Left lobe of liver (tissue), 2 donors: ENCODE measurements at places on chromosomes 1 and 21.

DNA sequence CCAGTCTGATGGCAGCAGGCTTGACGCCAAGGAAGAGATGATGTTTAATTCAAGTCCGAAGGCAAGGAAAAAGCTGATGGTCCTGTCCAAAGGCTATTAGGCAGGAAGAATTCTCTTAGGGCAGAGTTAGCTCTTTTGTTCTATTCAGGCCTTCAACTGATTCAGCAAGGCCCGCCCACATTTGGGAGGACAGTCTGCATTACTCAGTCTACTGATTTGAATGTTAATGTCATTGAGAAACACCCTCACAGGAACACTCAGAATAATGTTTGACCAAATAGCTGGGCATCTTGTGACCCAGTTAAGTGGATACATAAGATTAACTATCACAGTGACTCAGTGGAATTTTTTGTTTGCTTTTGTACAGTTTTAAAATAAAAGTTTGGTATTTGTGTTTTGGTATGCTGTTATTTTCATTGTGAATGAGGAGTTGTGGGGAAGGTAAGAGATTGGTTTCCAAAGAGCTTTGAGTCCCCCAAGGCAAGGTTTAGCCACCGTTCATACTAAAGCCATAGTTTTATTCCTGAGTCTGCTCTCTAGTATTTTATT lies 1.7 kb upstream of the ZNF691 start:
- DNase-seq, result no peak

DNA sequence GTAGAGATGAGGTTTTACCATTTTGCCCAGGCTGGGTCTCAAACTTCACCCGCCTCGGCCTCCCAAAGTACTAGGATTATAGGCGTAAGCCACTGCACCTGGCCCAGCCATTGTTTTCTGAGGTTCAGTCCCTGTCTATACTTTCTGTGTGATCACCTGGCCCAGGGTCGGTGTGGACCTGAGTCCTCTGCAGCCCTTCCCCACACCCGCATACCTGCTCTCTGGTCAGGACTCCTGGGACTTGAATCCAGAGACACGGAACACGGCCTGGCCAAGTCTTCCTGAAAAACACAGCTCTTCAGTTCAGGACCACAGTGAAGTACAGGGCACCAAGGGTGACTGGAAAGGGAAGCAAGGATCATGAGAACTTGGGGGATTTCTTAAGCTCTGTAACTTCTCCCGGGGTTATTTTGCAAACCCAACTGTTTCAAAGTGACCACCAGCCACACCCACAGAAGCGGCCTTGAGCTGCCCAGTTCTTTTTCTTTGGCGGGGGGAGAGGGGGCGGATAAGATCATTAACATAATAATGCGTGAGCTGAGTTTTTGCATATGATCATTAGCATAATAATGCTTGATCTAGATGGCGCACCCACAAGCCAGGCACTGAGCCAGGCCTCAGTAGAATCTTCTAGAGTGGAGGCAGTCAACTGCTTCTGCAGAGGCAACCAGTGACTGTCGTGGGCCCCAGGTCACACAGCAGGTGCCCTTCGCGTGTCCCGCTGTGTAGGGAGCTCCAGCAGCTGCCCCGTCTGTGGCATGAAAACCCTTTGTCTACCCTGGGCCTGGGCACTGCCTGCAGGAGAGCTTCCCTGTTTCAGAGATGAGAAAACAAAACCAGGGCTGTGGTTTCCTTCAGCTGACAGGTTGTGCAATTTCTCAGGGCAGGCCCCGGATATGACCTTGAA lies 1.7 kb upstream of the NADK start:
- no peak for DNase-seq

DNA sequence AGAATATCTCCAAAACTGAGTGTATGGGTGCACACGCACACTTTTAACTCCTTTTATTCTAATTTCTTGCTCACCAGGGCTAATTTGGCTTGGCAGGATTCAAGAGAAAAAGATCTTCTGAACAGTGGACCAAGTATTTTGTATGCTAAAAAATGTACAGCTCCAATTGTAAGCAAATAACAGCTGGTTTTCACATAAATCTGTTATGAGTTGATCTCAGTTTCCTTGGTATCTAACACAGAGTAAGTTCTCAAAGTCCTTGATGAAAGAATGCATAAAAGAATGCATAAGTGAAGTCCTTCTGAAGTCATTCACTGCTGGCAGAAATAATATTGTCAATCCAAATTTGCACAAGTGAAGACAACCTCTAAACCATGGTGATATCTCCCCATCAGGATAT lies 213.0 kb downstream of the OMA1 start:
- DNase-seq, result no peak

DNA sequence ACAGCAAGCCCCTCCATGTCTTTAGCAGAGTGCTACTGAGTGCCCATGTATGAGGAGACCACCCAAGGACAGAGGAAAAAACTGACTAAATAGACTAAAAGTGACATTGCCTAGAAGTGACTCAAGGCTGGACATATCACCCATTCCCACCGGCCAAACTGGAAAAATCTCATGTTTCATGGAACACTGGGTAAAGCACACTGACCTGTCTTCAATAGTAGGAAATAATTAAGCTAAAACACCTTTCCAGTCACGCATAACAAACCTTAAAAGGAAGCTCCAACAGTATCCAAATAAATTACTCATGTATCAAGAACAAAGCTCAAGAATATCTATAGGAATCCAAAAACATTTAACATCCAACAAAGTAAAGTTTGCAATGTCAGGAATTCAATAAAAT lies 120.4 kb downstream of the SNX7 start:
- DNase-seq, result no peak
